NCI-H446 (cell line): ENCODE measurements at places on chromosomes 3 and 15.

DNA sequence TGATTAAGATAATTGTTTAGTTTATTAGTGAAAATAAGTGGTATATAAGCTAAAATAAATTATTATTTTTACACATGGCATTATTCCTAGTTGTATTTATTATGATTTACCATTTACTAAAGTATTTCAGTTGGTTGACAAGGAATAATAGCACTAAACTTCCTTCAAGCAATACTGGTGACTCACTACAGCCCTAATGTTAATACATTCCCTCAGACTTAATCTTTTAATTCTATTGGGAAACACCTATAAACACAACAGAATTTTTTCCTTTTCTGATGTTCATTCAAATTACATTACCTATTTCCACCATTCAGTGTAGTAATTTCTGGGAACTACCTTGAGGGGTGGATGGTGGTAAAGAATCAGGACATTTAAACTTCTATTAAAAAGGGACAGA lies 264.0 kb downstream of the TIGIT start:
- DNase-seq, result no peak

- DNase-seq, result no peak
Observed at GRCh38 chr3:106688464-106688863, 688.8 kb upstream of the CCDC54 start.

DNA sequence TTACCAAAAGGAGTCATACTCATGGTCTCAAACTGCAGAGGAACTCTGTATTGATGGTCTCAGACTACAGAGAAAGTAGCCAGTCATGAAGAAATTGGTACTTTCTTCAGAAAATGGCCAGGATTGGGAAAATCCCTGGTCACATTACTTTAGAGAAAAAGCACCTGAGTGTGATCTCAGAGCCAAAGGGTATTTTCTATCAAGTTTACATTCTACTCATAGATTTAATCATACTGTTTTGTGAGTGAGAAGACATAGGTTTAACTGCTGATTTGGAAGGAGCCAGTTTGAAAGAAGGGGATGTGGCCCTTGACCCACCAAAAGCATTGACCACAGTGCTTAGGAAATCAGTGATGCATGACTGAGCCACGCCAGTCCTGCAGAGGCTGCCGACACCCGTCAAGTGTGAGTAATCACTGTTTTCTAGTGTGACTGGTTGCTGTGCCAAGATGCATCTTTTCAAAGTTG lies 203.6 kb downstream of the AKAP13 start:
- no peak for DNase-seq

DNA sequence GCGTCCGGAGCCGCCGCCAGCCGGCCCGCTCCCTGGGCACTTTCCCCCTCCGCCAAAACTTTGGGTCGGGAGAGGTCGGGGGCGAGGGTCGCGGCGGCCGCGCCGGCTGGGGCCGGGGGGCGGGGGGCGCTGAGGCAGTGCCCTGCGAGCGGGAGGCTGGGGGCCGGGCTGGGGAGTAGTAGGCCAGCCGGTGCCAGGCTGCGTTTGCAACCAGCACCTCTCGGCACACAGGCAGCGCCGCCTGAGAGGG lies 452 bp downstream of the BBX start:
- no peak for DNase-seq

DNA sequence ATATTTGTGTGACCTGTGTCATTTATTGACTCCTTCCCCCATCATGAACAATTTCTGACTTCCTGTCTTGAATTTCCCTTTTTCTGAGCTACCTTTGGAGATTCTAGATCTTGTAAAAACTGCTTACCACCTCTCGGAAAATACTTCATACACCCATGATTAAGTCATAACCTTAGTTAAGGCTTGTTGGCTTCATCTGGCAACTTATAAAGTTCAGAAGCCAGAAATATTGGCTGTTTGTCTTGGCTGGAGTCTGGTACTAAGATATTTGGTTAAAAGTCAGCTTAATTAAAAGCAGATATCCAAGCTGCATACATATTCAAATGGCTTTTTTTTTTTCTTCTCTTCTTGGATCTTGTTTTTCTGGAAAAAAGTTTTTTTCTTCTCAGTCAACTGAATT lies 37.3 kb upstream of the B3GALNT1 start:
- DNase-seq, result no peak

GRCh38 chr15:40471105-40471807 lies 472 bp downstream of the CHST14 start:
- no peak for DNase-seq

- no peak for DNase-seq
Observed at GRCh38 chr15:74365598-74366445, 1.6 kb downstream of the CYP11A1 start.

DNA sequence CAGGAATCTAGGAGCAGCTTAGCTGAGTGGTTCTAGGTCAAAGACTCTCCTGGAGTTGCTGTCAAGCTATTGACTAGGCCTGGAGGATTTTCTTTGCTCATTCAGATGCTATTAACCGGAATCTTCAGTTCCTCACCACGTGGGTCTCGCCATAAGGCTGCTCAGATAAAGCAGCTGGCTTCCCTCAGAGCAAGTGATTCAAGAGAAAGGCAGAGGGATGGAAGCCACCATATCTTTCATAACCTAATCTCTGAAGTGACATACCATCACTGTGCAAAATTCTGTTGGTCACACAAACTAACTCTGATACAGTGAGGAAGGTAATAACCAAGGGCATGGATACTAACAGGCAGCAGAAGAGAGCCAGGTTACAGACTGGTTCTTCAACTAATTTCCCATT lies 72.7 kb upstream of the FLNB start:
- DNase-seq, result no peak

DNA sequence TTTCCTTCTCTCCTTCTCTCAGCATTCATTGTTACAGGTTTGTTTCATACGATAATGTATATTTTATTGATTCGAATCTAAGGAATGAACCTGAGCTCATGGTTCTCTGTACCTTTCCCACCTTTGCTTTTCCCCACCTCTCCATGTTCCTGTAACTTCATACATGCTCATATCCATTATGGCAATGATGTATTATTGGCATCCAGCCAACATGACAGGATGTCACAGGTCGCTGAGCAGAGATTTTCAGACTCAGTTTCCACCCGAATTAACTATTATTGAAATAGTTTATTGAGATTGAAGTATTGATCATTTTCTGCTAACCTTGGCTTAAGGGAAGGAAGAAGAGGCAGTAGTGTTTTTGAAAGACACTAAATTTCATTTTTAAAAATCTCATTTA lies 64.8 kb downstream of the MAP2K5 start:
- DNase-seq, result no peak

GRCh38 chr15:82768414-82769054 lies 37.3 kb downstream of the FSD2 start:
- DNase-seq, result no peak

DNA sequence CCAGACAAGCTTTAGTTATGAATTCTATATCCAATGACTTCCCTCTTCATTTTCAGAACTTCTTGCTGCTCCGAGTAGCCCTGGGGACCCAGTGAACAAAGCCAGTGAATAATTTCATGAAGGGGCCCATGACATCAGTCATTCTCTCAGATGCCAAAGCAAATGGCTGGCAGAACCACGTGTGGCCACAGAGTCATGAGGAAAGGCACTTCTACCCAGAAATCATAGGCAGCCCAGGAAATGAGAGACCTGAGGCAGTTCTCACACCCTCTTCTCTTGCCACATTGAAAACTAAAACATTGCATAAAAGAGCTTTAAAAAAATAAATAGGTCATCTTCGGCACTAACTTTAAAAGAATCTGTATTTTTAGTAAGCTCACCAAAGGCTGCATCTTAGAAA lies 4.3 kb upstream of the UACA start:
- DNase-seq, result no peak

- no peak for DNase-seq
Observed at GRCh38 chr3:161913786-161914389, 417.3 kb downstream of the OTOL1 start.

DNA sequence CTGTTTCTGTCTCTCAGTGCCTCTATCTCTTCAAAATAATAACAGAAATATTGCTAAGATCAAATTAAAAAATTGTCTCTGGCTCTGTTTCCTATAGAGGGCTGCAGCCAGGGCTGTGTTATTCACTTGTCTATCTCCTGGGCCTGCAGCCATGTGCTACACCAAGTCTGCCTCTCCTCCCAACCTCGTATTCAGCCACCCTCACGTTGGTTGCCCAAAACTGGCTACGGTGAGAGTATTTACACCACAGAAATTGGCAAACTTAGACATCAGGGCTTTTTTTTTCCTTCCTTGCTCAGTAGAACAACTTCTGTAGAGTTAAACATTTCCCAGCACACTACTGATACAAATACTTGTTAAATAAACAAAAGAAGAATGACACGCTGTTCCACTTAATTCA lies 320.9 kb upstream of the ICE2 start:
- DNase-seq, result no peak

- no peak for DNase-seq
Observed at GRCh38 chr3:123282461-123282860, 80.7 kb downstream of the SEC22A start.

- DNase-seq, result no peak
Observed at GRCh38 chr3:16319307-16319706, 54.3 kb downstream of the OXNAD1 start.

DNA sequence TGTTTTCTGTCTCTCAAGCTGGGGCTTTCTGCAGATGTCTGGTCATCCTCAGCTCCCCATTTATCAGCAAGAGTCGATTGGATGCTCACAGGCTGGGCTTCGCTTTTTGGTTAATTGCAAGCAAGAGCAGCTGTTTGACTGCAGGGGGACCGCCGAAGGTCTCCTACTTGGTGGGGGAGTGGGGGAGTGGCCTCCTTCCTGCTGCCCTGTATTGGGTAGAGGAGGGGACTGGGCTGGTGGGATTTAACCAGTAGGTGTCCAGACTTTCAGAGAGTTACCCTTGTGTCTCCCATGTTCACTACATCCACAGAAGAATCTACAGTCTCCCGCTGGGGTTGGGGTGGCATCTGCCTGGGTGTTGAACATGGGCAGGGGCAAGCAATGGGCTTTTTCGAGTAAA lies 78.7 kb downstream of the PLXNA1 start:
- no peak for DNase-seq
